ENCODE measurements at places on chromosomes 1 and 21. TPM values are rescaled to one million over a fixed set of nuclear protein-coding genes. Genes with fewer than 3 reads are reported as not detected.

Gene PEA15
- 37.2 TPM for total RNA-seq

Gene CA6
- 0.66 TPM for total RNA-seq

Gene MYCBP
- 42.9 TPM for total RNA-seq

Gene OR2T11
- total RNA-seq, result not detected

Gene MAN1C1
- 15.3 TPM for total RNA-seq

Gene IL23R
- total RNA-seq, result 0.87 TPM

Gene GJA8
- total RNA-seq, result not detected

Gene WDR47
- 7.9 TPM for total RNA-seq

Gene CTSS
- total RNA-seq, result 53.4 TPM

Gene ACKR1
- not detected for total RNA-seq

Gene DISC1
- total RNA-seq, result 12.4 TPM

Gene NTMT2
- total RNA-seq, result not detected

Gene ABCA4
- total RNA-seq, result not detected

Gene MCOLN2
- 37.3 TPM for total RNA-seq

Gene DCST1
- 0.34 TPM for total RNA-seq

Gene CRYBG2
- total RNA-seq, result 1.0 TPM

Gene C1orf94
- total RNA-seq, result not detected

Gene C1orf50
- 7.9 TPM for total RNA-seq

Gene LRRC8C
- 27.0 TPM for total RNA-seq

Gene MROH9
- not detected for total RNA-seq

Gene GBP5
- 86.8 TPM for total RNA-seq

Gene SIK1
- total RNA-seq, result 2.3 TPM

Gene KCND3
- total RNA-seq, result not detected

All from activated naive CD4-positive, alpha-beta T cell treated with anti-CD3 and anti-CD28 coated beads, Interleukin-2, amount 50 U/mL, for 72 hours (primary cell).